Fibroblast of skin of abdomen (primary cell): ENCODE measurements at places on chromosomes 11 and 22.

- no peak for DNase-seq
These were observed 117.1 kb downstream of the KCNQ1 start for GRCh38 chr11:2561696-2562581.

- DNase-seq, result no peak
These were observed 8.7 kb upstream of the GDPD5 start for GRCh38 chr11:75534259-75535069.

DNA sequence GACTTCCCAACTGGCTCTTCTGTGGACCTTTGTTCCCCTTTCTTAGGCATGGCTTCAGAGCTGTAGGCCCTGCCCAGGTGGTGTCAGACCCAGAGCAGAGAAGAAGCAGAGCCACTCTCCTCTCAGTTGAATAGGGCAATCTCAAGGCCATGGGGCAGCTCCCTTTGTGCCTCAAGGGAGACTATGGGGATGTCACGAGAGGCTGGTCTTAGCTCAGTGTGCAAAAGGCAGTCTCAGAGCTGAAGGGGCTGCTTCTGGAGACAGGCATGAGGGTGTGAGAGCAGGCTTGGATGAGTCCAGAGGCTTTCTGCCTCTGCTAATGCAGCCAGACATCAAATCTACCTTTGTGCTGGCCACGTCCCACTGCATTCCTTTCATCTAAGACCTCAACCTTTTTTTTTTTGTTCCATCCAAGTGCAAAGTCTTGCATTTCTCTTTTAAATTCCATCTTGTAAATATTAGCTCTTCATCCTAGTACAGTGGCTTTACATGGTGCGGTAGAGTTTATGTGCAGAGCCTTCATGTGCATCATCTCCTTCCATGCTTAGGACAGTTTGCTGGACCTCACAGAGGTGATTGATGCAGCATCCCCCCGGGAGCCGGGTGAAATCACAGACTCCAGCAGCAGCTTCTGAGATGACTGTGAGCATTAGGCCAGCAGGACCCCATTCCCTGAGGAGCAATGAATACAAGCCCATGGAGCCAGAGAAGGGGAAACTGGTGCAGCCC, 34.2 kb upstream of the FCHSD2 start:
- DNase-seq, result no peak

DNA sequence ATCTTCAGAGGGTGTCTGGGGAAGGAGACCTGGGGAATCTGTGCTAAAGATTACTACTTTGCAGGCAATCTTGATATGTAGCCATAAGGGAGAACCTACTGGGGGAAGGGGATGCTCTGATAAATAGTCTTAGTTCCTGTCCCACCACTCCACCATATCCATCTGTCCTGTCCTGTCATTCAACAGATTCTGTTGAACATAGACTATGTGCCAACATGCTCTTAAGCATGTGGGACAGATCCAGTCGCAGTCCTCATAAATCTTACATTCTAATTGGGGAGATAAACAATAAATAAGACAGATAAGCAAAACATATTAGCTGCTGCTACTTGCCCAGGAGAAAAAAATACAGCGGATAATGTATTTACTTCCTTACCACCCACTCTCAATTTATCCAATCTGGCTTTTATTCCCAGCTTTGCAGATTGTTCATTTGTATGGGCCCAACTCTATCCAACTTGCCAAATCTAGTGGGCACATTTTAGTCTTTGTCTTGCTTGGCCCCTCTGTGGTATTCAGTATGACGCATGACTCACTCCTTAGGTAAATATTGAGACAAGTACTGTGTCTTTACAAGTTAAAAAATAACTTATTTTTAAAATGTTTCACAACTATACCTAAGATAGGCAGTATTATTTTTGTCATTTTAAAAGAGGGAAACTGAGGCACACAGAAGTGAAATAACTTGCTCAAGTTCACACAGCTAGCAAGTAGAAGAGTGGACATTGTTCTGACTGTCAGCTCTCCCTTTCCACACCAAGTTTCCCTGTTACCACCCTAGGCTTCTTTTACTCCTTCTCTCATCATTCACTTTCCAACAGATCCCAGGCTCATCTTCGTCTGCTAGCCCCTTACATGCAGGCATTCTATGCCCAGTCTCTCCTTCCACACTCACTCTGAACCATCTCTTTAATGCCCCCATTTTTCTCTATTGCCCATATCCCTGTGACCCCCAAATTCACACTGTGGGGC, 133.6 kb upstream of the SESN3 start:
- DNase-seq, result peak; percentile 12

GRCh38 chr11:23021287-23021863, 161.1 kb upstream of the CCDC179 start:
- peak; percentile 46 for DNase-seq

DNA sequence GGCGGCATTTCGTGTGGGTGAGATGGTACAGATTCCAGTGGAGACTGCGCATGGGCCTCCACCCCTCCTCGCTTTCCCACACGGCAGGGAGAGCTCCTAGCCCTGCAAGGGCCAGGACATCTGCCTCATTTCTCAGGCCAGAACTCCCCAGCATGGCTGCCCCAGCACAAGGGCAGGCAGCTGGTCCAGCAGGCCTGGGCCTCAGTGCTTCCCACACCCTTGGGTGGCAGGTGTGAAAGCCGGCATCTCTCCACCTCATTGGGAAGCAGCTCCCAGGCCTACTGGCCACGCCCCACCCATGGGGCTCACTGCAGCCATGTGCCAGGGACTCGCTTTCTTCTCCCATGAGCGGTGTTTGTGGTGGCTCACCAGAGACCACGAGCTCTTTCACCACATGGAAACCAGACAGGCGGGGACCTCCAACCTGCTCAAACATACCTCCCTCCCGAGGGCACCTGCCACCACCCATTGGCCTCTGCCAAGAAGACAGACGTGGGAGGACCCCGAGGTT, 79.1 kb downstream of the NAT10 start:
- no peak for DNase-seq

- no peak for DNase-seq
These were observed 27.6 kb upstream of the TOLLIP start for GRCh38 chr11:1336836-1337646.

DNA sequence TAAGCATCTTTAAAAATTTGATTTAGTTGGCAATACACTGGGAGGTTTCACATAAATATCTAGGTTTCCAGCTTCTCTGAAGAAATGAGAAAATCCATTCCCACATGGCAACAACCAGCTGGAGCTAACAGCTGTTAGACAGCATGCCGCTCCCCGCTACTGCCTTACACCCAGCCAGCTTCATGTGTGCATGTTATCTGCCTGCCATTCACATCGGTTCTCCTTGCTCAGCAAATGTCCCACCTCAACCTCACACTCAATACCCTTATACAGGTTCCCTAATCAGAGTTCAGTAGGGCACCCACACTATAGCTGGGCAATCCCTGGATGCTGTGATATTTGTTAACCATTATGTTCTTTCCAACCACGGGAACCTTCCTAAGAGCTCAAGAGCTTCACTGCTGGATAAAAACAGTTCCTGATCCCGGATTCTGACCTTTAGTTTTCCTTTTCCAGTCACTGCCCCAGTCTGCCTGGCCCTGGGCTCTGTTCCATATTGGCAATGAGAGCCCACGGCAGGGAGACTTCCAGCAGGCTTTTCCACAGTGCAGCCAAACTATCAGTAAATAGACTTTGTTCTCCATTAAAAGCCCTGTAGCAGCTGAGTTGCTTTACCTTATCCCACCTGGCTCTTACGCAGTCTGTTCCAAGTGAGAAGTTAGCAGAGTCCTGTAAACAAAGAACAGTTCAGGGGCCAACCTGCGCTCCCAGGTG, 8.6 kb downstream of the RPUSD4 start:
- no peak for DNase-seq

- no peak for DNase-seq
These were observed 60.5 kb downstream of the NAT10 start for GRCh38 chr11:34165786-34166555.

DNA sequence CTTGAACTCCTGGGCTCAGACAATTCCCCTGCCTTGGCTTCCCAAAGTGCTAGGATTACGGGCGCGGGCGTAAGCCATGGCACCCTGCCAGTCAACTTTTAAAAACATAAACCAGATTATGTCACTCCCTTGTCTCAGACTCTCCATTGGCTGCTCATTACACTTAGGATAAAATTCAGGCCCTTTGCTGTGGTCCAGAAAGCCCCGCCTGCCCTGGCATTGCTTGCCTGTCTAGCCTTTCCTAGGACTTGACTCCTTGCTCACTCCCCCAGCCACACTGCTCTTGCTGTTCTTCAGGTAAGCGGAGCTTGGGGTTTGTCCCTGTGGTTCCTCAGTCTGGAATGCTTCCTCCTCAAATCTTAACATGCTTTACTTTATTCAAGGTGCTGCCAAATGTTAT, 30.5 kb downstream of the DIXDC1 start:
- no peak for DNase-seq

DNA sequence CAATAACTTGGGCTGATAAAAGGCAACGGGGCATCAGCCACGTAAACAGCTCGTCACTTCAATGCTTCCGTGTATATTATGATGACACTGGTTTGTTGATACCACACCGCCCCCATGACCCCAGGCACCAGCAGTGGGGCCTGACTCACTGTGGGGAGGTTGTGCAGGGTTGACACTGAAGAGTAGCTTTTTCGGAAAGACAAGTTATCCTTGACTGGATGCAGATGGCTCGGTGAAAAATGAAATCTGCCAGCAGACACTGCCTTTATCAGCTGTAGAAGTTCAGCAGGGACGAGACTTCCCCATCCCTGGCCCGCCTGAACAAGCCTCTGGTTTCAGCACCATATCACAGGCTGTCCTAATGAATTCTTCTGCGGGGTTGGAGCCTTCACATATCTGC, 55.6 kb downstream of the WT1 start:
- no peak for DNase-seq

- no peak for DNase-seq
These were observed 265.3 kb downstream of the FAT3 start for GRCh38 chr11:92489826-92490399.

- no peak for DNase-seq
These were observed 234.7 kb upstream of the CCDC90B start for GRCh38 chr11:83520849-83521248.

- DNase-seq, result peak; percentile 40
These were observed 496 bp upstream of the CST6 start for GRCh38 chr11:66011239-66011784.

- peak; percentile 89 for DNase-seq
These were observed 74.0 kb downstream of the ADAMTS15 start for GRCh38 chr11:130522284-130522961.

DNA sequence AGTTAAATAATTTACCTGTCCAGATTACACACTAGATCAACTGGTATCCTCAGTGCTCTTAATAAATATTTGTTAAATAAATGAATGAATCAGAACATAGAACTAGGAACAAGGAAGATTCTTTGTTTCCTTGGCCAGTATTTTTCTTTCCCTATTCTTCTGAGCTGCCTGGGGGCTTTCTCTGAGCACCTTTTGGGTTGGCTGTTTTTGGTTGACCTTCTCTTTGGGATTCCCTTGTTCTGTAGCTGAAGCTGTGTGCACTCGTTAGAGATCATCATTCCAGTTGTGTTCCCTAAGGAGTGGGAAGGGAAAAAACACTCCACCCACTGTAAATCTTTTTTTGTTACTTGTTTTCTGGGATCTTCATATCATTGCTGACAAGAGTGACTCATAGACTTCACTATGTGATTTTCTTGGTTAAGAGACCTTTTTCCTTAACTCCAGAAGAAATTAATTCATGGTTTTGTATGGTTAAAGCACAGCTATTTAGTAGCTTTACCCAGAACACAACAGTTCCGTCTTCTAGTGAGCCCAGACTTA, 84.3 kb downstream of the STIM1 start:
- peak; percentile 75 for DNase-seq

DNA sequence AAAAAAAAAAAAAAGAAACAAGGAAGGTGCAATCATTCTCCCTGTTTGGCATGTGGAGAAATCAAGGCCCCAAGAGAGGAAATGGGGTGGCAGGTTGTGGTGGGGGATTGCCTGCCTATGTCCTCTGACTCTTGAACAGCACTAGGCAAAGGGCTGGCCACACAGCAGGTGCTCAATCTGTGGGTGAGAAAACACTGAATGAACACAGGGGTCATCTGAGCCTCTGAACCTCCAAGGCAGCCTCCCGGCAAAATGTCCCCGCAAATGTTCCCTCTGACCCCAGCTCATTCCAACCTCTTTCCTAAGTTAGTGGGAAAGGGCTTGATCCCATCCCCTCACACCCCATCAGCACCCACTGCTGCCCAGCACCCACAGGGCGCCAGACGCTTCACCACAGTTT, 4.6 kb downstream of the PLA2G6 start:
- no peak for DNase-seq

DNA sequence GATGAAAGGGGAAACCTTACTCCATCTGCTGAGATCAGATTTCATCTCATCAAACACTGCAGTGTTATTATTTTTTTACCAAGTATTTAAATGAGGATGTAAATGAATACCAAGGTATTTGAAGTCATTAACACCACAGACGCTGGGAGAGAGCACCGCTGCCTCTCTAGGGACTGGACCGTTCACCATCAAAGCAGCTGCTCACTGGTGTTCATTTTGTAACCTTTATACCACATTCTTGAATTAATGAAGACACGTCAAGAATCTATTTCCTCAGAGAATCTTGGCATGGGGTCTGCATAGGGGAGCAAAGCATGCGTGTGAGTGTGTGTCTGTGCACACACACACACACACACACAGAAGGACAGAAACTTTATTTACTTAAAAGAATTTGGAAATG, 15.6 kb downstream of the SIAE start:
- peak; percentile 60 for DNase-seq

- DNase-seq, result no peak
These were observed 611.1 kb downstream of the SOX6 start for GRCh38 chr11:15745266-15745665.

- no peak for DNase-seq
These were observed 4.6 kb downstream of the CARD10 start for GRCh38 chr22:37514526-37515051.

GRCh38 chr11:134755535-134755934, 343.5 kb upstream of the B3GAT1 start:
- no peak for DNase-seq

DNA sequence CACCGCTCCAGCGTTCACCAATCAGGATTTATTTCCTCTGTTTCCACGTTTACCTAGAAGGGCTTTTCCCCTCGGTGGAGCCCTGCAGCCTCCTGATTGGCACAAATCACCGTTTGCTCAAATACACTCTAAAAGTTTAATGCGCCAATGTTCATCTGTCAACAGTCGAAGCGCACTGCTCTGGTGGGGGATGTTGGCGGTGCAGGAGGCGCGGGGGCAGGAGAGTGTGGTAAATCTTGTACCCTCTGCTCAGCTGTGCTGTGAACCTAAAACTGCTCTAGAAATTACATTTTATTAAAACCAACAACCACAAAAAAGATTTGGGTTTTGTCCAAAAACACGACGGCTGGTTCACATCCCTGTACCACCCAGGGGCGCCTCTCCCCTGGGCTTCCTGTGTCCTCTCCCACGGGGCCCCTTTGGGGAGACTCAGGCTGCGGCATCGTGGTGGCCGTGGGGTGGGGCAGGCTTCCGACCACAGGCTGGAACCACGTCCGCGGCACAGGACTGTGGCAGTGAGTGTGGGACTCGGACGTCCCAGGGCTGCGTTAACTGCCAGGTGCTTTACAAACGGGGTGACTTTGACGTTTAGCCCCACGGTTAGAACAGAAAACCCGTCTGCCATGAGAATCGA, 13.5 kb downstream of the TTLL8 start:
- DNase-seq, result no peak

GRCh38 chr11:62445314-62445740, 26.5 kb downstream of the SCGB1A1 start:
- DNase-seq, result no peak

- DNase-seq, result no peak
These were observed 5.9 kb upstream of the RNH1 start for GRCh38 chr11:512761-513595.
